ENCODE measurements at places on chromosomes 1 and 21.

GRCh38 chr21:38663282-38663681, 142.4 kb upstream of the ETS2 start:
- DNase-seq: no peak

DNA sequence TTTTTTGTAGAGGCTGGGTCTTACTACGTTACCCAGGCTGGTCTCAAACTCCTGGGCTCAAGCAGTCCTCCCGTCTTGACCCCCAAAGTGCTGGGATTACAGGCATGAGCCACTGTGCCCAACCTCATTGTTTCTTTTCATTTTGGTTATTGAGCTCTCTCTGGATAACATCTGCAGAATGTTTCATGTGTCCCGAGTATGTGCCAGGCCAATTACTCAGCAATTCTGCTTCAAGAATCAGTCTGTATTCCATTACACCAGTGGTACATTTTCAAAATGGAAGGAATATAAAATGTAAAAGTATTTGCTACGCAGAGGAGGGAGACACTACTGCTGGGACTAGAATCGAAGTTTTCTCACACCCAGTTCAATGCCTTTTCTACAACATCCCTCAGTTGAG, 1.7 kb upstream of the ELOA start:
- no peak for DNase-seq

DNA sequence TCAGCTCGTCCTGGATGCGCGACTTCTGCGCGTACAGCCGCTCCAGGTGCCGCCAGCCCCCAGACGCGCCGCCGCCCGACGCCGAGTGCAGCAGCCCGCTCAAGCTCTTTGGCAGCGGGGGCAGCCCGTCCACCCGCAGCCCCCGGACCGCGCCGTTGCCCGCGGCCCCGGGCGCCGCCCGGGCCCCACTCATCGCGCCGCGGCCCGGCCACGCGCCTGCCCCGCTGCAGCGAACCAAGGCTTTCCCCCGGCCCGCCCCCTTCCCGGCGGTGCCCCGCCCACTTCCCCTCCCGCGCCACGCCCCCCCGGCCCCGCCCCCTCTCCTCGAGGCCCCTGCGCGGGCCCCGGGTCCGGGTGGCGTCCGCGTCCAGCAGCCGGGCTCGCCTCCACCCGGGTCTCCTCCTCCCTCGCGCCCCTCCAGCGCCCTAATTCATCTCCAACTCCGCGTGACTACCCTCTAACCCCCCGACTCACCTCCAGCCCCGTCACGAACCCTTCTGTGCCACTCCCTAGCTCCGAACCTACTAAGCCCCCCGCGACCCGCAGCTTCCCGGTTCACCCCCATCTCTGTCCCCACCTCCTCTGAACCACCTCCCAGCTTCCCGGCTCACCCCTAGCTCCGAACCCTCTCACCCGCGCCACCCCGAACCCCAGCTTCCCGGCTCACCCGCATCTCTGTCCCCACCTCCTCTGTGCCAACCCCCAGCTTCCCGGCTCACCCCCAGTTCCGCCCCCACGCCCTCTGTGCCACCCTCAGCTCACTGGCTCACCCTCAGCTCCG, at the start of gene FAM89A:
Gene FAM89A (minus strand): TSS at position 236 of the 781 bp plus-strand sequence. CDS start 43 bp downstream, at position 193.
- DNase-seq: peak; percentile 10

DNA sequence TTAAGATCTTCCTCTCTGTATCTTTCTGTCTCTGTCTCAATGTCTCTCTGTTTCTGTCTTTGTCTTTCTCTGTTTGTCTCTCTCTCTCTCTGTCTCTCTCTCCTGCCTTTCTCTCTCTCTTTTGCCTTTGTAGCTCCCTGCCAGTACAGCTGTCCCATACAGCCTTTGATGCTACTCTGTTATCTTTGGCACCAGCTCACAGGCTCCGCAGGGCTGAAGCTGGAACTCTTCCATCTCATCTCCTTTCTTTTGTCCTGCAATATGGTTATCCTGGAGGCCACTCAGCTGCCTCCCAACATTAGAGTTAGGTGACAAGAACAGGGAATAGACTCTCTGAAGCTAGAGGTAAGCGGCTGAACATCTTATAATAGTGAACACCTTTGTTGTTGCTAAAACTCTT, 354.3 kb upstream of the NEGR1 start:
- DNase-seq: no peak

GRCh38 chr1:169060919-169061639, 45.4 kb upstream of the ATP1B1 start:
- DNase-seq: no peak

Measured in NCI-H524 (cell line).